ENCODE measurements at places on chromosomes 12 and 14.

GRCh38 chr12:46303039-46303666 is 34.3 kb upstream of the SLC38A1 start:
- DNase-seq = no peak

DNA sequence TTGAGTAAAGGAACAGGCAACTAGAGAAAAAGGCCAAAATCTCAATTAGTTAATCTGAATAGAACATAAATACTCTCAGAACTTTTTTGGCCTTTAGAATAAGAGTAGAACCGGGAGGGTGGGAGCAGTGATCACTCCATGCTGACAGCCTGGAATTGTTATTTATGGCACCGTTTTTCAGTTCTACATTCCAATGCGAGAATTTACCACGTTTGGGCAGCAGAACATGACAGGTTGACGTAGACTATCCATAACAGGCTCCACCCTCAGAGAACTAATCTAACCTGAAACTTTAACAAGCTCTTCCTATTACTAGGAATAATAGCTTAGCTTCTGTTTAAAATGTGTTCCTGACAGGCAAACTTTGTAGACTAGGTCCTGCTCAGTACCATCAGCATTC is 379.1 kb downstream of the SEC23A start:
- no peak for DNase-seq

DNA sequence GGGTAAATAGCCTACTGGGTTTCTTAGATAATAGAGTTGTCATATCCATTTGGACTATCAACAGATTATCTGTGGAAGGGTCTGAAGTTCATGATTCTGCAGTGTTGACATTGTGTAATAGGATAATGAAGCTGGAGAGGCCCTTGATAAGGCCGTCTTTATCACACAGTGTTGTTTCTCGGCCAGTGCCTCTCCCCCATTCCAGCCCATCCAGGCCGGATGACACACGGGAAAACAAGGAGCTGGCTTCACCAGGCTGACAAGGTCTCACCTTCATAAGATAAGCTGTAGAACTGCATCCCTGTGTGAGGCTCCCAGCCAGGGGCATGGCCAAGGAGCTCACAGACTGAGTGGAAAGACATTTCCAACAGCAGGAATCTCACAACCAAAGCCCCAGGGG is 8.7 kb upstream of the EML1 start:
- no peak for DNase-seq

GRCh38 chr12:69238589-69239351 is 599 bp upstream of the CPSF6 start:
- DNase-seq = no peak

- no peak for DNase-seq
These were observed 213.7 kb upstream of the SYT10 start for GRCh38 chr12:33653362-33653761.

DNA sequence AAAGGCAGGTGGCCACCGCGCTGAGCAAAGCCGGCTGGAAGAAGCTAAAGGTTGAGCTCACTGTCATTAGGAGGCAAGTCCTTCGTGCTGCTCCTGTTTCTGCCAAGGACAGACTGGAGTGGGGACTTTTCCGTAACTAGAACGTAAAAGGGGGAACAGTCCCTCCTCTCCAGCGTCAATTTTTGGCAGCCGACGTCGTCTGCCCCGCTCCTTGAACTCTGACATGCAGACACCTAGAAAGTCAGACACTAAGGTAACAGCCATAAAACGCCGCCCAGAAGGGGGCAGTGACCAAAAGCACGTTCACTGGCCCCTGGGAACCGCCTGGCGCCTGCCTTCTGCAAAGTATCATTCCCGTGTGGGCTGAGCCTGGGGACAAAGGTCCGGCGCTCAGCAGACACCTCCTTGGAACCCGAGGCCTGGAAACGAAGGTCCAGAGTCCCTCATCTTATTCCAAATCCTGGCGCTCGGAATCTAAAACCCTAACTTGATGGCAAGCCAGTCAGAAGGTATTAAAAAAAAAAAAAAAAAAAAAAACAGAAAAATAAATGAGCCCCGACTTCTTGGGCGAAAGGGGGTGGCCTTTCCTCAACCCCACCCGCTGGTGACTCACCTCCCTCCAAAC is 1.1 kb upstream of the LRP1 start:
- DNase-seq = no peak

DNA sequence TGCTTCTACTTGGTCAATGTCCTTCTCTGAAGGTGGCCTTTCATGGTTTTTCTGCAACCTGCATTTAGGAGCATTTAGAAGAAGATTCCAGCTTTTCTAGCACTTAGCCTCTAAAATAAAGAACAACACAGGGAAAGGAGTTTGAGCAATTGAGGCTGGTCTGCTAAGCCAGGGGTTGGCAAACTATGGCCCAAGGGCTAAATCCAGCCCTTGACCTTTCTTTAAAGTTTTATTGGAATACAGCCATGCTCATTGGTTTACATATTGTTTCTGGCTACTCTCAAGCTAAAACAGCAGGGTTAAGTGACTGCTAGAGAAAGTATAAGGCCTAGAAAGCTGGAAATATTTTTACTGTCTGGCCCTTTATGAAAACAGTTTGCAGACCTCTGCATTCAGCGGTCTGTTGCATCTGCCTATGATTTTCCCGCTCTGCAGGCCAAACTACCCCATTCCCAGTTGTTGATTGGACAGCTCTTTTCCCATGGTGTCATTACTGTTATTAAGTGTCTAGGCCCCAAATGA is 39.3 kb downstream of the SPRING1 start:
- no peak for DNase-seq

DNA sequence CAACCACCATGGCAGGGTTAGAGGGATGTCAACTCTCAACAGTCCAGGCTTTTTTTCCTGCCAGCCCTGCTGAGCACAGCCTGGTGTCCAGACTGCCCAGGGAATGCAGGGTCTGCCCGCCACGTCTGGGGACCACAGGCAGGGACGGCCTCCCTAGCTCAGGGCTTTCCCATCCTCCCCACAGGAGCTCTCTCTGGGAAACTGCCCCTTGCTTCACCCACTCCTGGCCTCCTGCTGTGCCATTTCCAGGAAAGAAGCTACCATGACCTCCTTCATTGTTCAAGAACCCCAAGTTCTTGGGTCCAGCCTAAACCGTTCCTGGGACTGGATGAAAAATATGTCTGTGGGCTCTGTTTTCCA is 4.8 kb downstream of the SCNN1A start:
- no peak for DNase-seq

DNA sequence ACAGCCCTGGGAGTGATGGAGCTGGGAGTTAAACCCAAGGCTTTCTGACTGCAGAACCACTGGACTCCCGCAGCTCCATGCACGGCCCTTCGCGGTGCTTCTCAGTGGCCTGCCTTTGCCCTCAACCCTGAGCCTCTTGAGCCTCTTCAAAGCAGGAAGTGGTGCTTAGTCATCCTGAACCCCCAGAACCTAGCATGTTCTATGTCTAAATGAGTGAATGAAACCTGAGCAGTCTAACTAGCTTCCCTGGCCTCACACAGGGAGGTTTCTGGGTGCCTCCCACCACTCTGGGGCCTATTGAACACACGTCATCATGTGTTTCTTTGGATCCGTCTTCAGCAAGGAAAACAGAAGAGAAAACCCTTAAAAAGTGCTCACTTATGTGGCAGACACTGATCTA is 117.9 kb upstream of the SFSWAP start:
- no peak for DNase-seq

DNA sequence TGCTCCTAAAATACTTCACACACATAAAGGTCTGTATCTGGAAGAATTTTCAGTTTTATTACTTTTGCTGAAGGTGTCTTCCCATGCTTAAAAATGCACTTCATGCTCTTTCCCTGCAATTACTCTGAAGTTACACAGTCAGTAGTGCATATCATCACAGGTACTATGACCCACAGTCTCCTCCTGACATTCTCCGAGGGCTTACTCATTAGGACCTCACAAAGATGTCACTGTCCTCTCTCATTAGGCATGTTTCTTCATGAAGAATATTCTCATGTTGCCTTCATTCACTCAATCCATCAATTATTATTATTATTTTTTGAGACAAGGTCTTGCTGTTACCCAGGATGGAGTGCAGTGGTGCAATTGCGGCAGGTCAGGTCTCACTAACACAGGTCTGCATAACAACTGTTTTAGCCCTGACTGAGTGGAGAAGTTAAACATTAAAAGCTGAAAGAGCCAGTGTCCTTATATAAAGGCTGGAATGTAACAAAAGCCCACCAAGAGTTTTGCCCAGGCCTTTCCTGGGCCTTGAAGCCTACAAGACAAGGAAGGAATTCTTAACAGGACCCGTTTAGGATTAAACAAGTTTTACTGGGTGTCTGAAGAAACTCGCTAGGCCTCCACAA is 119.5 kb upstream of the WSCD2 start:
- no peak for DNase-seq

DNA sequence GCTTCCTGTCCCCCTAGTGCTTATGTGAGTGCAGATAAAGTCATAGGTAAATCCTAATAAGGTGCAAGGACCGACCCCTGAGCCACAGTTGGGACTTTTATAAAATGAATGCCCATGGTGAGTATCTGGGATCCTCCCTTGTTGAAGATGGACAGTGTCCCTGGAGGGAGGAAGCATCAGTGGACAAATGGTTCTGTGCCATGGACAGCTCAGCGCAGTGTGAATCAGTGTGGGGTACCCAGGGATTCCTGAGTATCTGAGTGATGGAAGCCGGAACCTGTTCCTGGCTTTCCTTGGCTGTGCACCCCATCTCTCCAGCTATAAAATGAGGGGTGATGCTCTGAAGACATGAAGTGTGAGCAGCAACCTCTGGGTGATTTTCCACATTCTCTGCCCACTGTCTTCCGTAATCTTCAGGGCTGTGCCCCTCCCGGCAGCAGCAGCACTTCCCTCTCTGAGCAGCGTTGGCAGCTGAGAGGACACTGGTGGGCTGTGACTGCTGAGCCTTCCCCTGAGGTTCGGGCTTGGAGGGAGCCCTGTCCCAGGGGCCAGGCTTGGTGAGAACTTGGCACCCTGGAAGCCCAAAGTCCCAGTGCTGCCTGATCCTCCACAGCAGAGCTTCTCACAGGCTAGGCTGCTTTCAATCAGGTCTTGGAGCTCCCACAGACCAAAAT is 25.0 kb downstream of the VCPKMT start:
- no peak for DNase-seq

- no peak for DNase-seq
These were observed 121.6 kb downstream of the KTN1 start for GRCh38 chr14:55701638-55702037.

DNA sequence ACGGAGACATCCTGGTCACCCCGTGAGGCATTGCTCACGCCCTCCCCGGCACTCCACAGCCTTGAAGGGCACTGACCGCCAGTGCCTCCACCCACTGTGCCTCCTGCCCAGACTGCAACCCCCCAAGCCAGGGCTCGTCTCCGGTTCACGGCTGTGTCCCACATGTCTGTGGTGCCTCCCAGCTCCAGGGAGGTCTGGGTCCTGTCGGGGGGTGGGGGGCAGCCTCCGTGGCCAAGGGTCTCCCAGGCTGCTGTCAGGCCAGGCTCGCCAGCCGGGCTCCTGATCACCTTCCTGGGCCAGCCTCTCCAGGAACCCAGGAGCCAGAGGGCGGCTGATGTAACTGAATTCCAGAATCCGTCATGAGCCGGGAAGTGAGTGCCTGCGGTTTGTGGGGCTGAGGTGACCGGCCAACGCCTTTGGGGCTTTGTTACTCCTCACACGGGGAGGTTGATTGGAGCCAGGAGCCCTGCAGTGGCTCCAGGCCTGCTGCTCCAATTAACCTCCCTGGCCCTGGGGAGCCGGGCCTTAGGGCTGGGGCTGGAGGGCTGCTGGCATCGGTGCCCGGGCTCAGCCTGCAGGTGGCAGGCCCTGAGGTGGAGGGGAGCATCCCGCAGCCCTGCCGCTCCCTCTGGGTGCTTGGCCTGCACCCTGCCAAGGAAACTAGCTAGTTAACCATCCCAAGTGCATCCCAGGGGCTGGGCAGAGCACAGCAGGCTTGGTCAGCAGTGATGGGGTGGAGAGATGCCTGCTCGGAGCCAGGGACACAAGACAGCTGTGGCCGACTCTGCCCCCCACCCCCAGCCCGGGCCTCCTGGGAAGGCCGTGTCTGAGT is 36.4 kb upstream of the FBRSL1 start:
- no peak for DNase-seq

- DNase-seq = no peak
These were observed 315.5 kb downstream of the SNAPC1 start for GRCh38 chr14:62077676-62078261.

GRCh38 chr12:105906561-105906960 is 232.2 kb downstream of the NUAK1 start:
- DNase-seq = no peak

DNA sequence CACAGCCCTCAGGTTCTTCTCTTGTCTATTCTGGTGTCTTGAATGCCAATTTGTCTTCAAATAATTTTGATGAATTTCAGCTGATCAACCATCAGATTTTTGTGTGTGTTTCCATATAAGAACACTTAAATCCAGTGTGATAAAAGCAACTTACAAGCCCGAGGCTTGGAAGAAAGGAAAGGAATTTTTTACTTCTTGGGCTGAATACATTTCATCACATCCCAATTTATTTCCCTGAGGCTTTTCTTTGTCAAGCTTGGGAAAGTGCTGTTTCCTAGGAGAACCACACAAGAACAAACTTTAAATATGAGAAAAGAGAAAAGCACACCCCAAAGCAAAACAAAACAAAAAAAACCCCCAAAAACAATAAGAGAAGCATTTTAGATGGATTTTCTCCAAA is 26.6 kb downstream of the GPRC5D start:
- DNase-seq = no peak

DNA sequence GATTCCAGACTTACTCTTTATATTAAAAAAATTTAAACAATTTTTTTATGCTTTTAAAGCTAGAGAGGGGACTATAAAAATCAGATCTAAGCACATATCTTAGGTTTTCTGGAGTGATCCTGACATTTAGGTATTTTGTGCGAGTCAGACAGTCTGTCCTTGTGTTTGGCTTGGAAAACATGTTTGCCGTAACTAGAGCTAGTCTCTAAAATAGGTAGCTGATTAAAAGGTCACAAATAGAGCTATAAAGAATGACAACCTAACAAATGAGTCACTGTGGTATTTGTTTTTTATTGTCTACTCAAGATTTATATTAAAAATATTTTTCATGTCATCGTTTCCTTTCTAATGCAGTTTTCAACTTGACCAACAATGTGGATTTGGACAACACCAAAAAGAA is 73.4 kb downstream of the MNAT1 start:
- DNase-seq = no peak

GRCh38 chr12:109833307-109834189 is at the start of gene TRPV4:
TRPV4 (minus strand) TSS chr12:109833398; CDS start chr12:109814796, 18,602 bp downstream.
- DNase-seq = no peak

DNA sequence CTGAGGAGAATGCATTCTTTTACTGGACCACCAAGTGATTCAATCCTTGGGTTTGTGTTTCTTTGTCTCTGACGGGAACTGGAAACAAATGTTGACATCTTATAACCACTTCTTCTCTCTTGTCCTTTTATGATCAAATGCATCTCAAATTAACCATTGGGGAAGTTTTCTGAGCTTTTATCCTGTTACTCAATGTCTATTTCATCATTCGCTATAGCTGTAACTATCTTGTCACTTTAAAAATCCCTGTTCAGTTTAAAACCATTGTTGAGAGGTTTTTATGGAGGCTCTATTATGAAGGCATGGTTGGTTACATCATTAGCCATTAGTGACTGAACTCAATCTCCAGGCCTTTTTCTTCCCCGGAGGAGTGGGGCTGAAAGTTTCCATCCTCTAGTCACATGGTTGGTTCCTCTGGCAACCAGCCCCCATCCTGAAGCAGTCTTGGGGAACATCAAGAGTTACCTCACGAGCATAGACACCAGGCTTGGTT is 2.7 kb upstream of the CLEC6A start:
- DNase-seq = no peak
